ENCODE measurements at places on chromosomes 12 and 14. TPM values are rescaled to one million over a fixed set of nuclear protein-coding genes. Genes with fewer than 3 reads are reported as not detected.
A peak's percentile ranks its signal among the peaks of the same experiment; 100 is the strongest.

GRCh38 chr14:99188731-99189191 is 83.2 kb downstream of the BCL11B start:
- no peak overlapping the region for H3K4me3 ChIP-seq
- peaks cover 23% of the 10 kb centered on the region for H3K27me3 ChIP-seq
- no peaks in the 10 kb centered on the region for H3K36me3 ChIP-seq
- H3K4me1 ChIP-seq, result no peaks in the 10 kb centered on the region
- H3K27ac ChIP-seq, result no peak overlapping the region

DNA sequence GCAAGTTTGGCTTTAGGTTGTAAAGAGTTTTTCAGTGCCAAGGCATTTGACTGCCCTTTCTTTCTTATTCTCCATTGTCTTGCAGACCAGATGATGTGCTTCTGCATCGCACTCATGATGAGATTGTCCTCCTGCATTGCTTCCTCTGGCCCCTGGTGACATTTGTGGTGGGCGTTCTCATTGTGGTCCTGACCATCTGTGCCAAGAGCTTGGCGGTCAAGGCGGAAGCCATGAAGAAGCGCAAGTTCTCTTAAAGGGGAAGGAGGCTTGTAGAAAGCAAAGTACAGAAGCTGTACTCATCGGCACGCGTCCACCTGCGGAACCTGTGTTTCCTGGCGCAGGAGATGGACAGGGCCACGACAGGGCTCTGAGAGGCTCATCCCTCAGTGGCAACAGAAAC is 64.3 kb downstream of the KCNMB4 start:
- H3K27me3 ChIP-seq, result no peaks in the 10 kb centered on the region
- H3K4me1 ChIP-seq, result peaks cover 18% of the 10 kb centered on the region

DNA sequence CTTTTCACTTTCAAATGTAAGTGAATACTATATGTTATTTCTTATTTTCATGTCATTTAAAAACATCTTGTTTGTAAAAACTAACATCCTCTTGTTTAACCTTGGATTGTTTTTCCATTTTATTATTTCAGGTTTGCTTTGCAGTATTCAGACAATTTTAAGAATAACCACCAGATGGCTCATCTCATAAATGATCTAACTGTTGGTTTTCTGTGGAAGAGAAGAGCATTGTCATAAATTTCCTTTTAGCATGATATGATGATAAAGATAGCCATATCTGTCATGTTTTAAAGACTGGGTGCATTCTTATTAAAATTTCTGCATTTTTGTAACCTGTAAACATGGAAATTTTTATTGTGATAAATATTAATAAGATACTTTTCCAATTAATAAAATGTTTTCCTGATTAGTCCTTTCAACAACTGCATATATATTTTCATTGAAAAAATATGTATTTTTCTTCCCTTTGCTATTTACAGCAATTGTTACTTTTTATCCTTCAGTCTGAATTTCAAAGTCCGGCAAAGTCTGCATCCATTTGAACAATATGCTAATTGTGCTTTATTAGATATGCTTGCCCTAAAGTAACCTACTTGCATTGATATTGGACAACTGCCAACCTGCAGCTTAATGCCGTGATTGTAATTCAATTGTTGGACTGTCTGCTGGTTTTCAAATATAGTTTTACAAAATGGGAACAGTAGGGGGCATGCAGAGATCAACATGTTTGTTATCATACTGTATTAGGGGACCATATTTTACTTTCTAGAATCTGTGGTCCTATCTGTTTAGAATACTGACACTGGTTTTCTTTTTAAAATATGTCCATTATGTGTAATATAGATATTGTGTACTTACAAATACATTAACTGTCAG is 163.4 kb downstream of the GARIN6 start:
- no peaks in the 10 kb centered on the region for H3K27me3 ChIP-seq
- H3K36me3 ChIP-seq, result no peaks in the 10 kb centered on the region
- DNase-seq, result peak; percentile 55
- no peak overlapping the region for H3K27ac ChIP-seq

DNA sequence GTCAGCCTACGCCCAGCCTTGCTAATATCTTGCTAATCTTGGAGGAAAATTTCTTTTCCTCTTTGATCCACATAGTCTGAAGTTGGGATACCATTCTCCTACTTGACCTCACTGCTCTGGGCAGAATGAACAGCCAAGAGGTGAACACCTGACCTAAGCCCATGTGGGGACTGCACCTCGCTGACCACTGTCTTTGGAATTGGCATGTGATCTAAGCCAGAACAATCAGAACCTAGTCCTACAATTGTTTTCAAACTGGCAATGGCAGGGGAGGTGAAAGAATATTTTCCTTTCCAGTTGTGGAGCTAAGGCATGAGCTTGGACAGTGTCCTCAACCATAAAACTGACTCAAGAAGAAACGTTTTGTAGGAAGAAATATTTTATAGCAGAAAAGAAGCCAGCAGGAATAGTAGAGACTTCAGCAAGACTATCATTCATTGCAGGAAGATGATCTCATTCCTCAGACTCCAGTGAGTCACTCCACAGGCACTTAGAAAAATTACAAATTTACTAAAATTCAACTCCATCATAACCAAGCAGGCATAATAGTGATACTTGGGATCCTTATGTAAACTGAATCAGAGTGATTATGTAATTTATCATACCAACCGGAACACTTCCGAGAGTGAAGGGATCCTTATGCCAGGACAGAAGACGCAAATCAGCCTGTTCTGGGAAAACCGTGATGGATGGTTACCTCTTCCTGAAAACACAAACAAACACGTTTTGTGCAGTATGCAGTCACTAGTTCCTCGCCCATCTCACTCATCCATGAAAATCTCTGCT is 14.7 kb downstream of the PTPRO start:
- H3K4me1 ChIP-seq, result peaks cover 15% of the 10 kb centered on the region
- H3K4me3 ChIP-seq, result peak overlapping the region; percentile 55
- no peaks in the 10 kb centered on the region for H3K27me3 ChIP-seq

- no peak overlapping the region for H3K27ac ChIP-seq
- H3K4me3 ChIP-seq, result no peak overlapping the region
- no peaks in the 10 kb centered on the region for H3K27me3 ChIP-seq
- peaks cover 16% of the 10 kb centered on the region for H3K36me3 ChIP-seq
- peak; percentile 76 for DNase-seq
Measured at GRCh38 chr14:63388766-63389431, 70.2 kb upstream of the GPHB5 start.

DNA sequence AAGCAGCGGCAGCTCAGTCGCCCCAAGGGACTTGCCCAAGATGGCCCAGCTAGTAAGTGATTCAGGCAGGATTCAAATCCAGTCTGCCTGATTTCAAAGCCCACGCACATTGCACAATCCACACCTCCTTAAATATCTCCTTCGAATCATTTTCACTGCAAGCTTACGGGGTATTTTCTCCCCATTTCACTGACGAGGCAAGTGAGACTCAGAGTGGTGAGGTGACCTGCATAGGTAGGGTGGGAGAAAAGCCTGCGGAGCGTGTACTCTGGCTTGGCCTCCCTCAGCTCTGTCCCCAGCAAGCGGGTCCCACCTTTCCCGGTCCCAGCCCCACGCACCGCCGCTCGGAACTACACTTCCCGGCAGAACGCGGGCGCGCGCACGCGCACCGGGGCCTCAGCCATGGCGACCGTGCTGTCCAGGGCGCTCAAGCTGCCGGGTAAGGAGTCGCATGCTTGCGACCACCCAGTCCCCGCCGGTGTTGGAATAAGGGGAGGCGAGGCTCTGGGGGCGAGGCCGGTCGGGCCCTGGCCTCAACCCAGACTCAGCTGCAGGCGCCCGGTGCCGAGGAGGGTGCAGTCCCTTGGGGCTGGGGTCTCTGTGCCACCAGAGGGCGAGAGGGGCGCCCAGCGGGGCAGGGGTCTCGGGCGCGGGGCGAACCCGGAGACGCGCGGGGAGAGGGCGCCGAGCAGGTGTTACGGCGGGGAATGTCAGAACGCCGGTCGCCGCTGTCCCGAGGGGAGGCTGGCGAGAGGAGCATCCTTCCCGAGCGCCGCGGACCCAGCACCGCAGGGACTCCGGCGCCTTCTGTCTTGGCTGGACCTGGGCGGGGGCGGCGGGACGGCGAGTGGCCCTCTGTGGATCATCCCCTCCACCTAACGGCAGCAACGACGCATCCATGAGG is at the start of gene FAM234B:
Gene FAM234B (plus strand): TSS at position 380 of the 904 bp plus-strand sequence. CDS start 23 bp downstream, at position 403.
- H3K4me1 ChIP-seq, result peaks cover 3% of the 10 kb centered on the region
- DNase-seq, result peak; percentile 89
- H3K36me3 ChIP-seq, result no peaks in the 10 kb centered on the region
- peak within 1 kb of the TSS; percentile 90 for H3K4me3 ChIP-seq
- no peaks in the 10 kb centered on the region for H3K27me3 ChIP-seq

DNA sequence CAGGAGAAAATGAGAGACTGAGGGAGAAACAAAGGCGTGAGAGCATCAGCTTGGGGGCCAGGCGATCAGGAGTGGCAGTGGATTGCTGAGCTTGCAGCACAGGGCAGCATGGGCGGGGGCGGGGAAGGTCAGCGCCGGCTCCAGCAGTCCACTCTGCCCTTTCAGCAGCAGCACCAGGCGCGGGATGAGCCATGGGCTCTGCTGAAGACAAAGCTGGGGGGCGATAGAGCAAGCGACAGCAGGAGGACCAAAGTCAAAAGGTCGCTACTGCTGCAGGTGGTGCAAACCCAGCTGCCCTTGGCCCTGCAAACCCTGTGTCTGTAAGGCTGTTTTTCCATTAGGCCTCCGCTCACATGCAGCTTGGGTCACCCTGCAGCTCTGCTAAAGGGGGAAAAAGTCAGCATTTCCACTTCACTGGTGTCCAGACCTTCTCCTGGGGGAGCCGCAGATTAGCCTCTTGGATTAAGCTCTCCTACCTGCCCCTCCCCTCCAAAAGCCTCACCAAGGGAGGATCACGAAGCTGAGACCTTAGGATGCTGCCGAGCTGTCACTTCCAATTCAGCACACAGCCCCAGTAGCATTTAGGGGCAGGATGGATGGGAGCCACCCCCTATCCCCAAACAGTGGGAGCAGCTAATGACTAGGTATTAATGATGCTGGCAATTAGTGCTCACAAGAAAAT is 204.8 kb downstream of the DPF3 start:
- no peaks in the 10 kb centered on the region for H3K4me1 ChIP-seq
- no peak for DNase-seq
- peaks cover 20% of the 10 kb centered on the region for H3K36me3 ChIP-seq
- no peaks in the 10 kb centered on the region for H3K27me3 ChIP-seq
- no peak overlapping the region for H3K27ac ChIP-seq

The SLC25A47 gene
- not detected for polyA plus RNA-seq

The ALG10 gene
- polyA plus RNA-seq, result 2.1 TPM

The GLTP gene
- polyA plus RNA-seq, result 92.8 TPM

Measured in GM23248 (cell line).